Neural progenitor cell (in vitro differentiated cells): ENCODE measurements at places on chromosomes 11 and 22.

DNA sequence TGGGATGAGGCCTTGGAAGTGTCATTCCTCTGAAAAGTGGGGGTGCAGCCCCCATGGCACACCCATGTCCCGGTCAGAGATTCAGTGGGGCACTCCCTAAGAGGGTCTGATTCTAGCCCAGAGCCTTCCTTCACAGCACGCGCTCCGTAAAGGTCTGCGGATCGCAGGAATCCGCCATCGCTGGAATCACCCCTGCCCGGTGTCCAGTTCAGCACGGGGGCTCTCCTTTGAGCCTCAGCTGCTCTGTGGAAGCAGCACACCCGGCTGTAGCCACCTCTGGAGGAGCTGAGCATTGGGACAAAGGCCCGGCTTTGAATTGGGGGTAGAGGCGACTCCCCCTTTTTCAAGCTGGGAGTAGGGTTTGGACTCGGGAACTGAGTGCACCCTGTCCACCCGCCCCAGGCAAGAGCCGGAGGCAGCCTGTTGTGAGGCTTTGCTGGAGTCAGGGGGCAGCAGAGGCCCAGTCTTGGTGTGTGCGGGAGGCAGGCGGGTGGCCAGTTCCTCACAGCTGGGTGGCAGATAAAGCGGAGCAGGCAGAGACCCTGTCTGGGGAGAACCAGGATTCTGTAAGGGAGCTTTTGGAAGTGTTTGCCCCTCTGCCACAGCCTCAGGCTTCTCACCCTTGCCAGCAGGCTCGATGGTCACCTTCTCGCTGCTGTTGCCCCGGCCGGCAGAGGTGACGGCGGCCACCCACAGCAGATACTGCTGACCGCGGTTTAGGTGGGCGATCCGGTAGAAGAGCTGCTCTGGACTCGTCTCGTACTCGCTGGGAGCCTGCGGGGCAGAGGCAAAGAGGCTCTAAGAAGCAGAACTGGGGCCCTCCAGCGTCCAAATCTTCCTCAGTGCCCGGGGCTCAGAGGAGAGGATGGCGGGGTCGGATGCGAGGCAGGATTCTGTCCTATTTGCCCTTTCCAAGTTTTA lies 115.9 kb downstream of the CEP164 start:
- peak; percentile 88 for DNase-seq

DNA sequence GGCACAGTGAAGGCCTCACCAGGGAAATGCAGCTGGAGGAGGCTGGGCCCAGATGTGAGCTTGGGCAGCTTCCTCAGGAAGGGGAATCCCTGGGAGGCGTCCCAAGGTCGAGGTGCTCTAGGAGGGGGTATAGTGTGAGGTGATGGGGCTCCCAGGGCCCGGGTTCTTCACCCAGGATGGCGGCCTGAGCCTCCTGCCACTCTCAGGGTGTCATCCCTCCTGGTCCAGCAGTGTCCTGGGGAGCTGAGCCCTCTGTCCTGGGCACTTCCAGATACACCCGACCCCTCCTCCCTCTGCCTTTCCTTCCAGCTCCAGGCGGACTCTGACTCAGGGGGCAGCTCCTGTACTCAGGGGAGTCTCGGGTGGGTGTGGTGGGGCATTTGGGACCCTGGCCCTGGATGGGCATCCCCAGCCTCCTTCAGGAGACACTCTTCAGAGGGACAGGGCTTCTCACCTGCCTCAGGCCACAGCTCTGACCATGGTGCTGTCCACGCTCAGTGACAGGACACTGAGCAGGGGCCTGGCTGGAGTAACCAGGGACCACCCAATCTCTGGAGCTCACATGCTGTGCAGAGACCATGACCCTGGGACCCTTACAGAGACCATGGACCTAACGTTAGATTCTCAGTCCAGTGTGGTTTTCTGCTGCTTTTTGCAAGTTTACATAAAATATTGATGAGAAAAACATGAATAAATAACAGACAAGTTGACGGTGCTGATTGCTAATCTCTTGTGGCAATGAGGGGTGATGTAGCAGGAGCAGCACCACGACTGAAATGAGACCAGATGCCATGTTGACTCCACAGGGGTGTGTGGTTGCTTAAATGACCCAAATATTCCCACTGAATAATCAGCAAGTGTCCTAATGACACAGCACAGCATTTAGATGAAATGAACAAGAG lies 101.9 kb downstream of the GGTLC2 start:
- DNase-seq, result no peak

DNA sequence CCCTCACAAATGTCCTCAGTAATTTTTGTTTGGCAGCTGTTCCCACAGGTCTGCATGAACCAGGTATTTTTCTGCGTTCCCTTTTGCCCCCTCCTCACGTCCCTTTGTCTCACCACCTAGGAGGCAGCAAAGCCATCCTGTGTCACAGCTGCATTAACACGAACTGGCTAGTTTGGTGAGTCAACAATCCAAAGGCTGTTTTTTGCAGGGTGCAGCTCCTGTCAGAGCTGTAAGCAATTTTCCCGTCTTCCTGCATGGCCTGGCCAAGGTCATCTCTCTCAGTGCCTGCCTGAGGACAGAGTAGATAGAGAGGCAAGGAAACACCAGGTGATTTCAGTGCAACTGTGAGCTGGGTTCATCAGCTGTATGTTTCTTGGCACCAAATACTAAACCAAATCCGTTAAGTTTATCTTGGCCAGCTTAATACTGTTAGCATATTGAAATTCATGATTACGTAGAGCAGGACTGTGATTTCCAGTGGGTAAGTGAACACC lies 20.6 kb upstream of the VSIG10L2 start:
- no peak for DNase-seq

- DNase-seq, result no peak
Measured at GRCh38 chr11:19664886-19665548, 47.6 kb upstream of the NAV2 start.

GRCh38 chr11:128884703-128885338 lies 6.3 kb upstream of the KCNJ5 start:
- peak; percentile 73 for DNase-seq

- DNase-seq, result no peak
Measured at GRCh38 chr11:46305295-46305694, 27.8 kb downstream of the CREB3L1 start.

DNA sequence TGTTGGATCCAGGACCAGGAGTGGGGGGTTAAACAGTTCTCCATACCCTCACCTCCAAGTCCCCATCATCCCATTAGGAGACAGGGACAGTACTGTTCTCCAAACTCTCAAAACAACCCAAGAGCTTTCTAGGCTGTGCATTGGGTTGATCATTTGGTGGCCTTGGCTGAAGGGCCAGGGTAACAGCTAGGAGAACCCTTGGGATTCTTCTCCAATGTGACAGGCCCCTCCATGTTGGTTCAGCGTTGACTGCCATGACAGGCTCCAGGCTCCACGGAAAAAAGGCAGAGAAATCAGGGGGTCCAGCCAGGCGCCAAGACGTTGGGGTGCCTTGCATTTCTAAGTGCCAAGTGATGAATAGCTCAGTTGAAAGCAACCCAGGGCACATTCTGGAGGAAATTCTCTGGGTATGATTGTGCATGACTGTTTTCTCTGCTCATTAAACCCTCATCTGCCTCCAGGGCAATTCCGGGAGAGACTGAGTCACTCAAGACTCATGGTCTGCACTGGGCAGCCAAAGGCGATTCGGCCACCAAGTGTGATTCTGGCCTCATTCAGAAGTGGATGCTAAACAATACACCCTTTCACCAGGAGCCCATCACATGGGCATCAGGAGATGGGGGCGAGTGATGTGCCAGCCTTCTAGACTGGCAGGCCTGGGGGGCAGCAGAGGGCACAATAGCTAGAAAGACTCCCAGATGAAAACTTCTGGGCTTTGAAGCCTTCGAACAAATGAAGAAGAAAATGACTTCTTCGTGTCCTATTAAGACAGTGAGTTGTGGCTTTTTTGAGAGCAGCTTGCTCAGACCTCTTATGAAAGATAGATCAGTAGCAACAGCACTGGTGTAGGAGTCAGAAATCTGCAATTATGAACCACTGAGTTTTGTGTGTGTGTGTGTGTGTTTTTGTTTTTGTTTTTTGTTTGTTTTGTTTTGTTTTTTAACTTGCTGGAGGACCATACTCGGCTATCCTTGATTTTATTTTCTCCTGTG lies 27.7 kb downstream of the CD44 start:
- DNase-seq, result no peak

- no peak for DNase-seq
Measured at GRCh38 chr11:60847281-60847680, 5.4 kb downstream of the CCDC86 start.

- DNase-seq, result no peak
Measured at GRCh38 chr11:134626032-134626431, 214.0 kb upstream of the B3GAT1 start.

- no peak for DNase-seq
Measured at GRCh38 chr11:64519541-64519940, 71.5 kb upstream of the SLC22A12 start.

DNA sequence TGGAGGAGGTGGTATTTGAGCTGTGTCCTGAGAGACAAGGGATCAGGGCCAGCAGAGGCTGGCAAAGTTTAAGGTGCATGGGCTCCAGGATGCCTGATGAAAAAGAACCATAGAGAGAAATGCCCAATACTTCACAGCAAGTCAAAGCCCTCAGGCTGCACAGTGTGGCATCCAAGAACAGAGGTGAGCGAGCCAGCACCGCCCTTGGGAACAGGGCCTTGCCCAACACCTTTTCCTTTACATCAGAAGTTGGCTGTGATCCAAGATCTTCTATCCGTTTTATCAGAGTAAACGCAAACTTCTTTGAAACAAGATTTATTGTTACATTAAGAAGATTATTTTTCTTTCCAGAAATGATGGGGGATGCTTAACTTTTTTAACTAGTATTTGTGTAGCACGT lies 1.4 kb downstream of the B3GNT6 start:
- DNase-seq, result no peak

GRCh38 chr22:27845644-27846043 lies 44.1 kb upstream of the MN1 start:
- no peak for DNase-seq
